ENCODE measurements at places on chromosomes 6 and 20.

DNA sequence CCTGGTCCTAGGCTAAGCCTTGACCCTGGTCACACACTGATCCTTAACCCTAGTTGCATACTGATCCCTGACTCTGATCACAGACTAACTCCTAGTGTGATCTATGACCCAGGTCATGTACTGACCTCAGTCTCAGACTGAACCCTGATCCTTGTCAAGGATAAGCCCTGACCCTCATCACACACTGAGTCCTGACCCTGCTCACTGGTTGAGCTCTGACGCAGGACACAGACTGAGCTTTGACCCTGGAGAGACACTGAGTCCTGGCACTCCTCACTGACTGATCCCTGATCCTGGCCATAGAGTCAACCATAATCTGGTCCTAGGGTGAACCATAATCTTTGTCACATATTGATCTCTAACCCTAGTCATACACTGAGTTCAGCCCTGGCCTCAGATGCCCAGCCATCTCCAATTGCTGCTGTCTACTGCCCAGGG lies 37.9 kb downstream of the KCNB1 start:
- no peak for DNase-seq

GRCh38 chr20:36150489-36150846 lies 4.1 kb upstream of the EPB41L1 start:
- DNase-seq: no peak

DNA sequence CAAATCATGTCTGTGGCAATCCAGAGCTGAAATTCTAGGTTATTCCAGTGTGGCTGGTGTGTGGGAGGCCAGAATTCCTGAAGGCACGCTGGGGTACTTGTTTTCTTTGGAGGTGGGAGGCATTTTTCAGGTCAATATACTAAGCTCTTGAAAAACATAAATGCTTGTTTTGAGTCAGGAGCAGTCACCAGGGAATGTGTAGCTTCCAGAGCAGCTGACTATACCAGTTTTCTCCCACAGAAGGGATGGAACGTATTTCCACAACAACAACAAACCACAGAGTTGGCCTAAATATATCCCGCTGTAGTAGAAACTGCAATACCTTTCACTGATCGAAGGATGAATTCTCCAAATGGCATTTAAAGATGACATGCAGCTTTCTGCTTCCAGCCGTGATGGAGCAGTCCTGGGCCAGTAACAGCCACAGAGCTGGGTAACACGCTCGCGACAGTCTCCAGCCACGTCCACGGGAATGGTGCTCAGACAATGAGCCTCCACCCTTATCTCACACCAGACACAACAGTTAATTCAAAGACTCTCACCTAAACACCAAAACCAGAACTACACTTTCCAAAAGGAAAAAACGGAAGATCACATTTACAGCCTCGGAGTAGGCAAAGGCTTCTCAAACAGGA lies 23.2 kb downstream of the CHRNA4 start:
- DNase-seq: no peak

GRCh38 chr6:21595285-21596144 lies 2.0 kb downstream of the SOX4 start:
- peak; percentile 56 for DNase-seq

DNA sequence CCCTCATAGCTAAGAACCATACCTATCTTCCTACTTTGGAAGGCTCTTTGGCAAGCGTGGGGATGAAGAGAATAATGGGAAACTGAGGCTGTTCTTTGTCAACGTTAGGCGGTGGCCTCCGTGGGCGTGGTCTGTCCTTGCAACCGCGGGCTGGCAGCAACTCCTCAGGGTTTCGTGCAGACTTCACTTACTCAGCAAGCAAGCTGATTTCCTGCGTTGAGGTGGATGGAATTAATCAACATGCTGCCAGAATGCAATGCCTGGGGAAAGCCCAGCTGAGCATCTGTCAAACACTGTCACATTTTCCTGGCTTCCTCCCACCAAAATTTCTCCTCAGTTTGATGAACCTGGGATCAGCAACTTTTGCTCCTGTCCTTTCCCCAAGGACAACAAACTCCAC lies 9.2 kb upstream of the IL17F start:
- DNase-seq: no peak

Measured in uterus (tissue), 4 donors.